ENCODE measurements at places on chromosomes 4 and X. TPM values are rescaled to one million over a fixed set of nuclear protein-coding genes. Genes with fewer than 3 reads are reported as not detected.

Gene PABPC1L2A
- not detected for total RNA-seq

Gene BBS12
- 3.0 TPM for total RNA-seq

Gene EGF
- not detected for total RNA-seq

GRCh38 chrX:40101430-40101802 is 3.7 kb upstream of the BCOR start:
- no peak overlapping the region for H3K27ac ChIP-seq
- peaks cover 20% of the 10 kb centered on the region for H3K4me1 ChIP-seq
- H3K27me3 ChIP-seq = peaks cover 16% of the 10 kb centered on the region
- no peak overlapping the region for H3K4me3 ChIP-seq
- DNase-seq = no peak

Gene LRCH2
- not detected for total RNA-seq

Gene BMX
- total RNA-seq = not detected

DNA sequence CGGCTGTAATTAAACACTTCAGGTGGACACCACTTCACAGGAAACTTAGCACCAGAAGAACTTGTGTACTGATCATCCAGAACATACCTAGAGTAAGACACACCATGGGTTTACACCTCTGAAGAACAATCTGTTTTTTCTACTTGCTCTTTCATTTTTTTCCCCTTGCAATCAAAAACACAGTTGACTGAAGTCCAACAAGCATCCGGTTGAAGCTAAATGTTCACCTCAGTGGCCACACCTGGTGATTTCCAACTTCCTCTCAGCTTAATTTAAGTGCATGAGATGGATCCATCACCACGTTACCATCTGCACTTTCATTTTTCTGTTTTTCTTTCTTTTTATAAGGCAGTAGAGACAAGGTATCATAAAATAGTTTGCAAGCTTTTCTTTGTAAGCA is 4.9 kb upstream of the TXK start:
- peak overlapping the region; percentile 77 for H3K27ac ChIP-seq
- peaks cover 68% of the 10 kb centered on the region for H3K4me1 ChIP-seq

GRCh38 chr4:14215116-14215770 is 587.7 kb upstream of the BOD1L1 start:
- DNase-seq = no peak
- H3K4me3 ChIP-seq = no peak overlapping the region
- H3K27ac ChIP-seq = no peak overlapping the region
- no peaks in the 10 kb centered on the region for H3K27me3 ChIP-seq
- H3K4me1 ChIP-seq = no peaks in the 10 kb centered on the region

DNA sequence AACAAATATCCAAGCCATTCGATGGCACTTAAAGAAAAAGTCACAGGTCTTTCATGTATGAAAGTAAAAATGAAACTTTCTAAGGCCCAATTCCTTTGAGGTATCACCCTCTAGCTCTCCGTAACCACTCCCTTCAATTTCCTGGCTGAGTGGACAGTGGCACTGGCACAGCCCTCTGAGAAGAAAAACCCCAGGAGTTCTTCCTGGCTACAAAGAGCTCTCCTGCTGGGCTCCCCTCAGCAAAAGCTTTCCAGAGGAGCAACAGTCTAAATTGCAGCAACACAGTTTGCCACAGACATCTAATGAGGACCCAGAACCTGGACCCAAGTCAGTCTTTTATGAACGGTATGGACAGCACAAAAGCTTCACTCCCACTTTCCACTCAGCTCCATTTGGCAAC is 71.8 kb downstream of the FUNDC1 start:
- no peaks in the 10 kb centered on the region for H3K36me3 ChIP-seq
- peaks cover 12% of the 10 kb centered on the region for H3K27me3 ChIP-seq
- no peak overlapping the region for H3K27ac ChIP-seq
- DNase-seq = no peak
- no peak overlapping the region for H3K4me3 ChIP-seq

- no peaks in the 10 kb centered on the region for H3K27me3 ChIP-seq
- DNase-seq = no peak
- H3K4me1 ChIP-seq = no peaks in the 10 kb centered on the region
These were observed 95.0 kb upstream of the SLC34A2 start for GRCh38 chr4:25560605-25561004.

Gene CHRDL1
- total RNA-seq = not detected

Measured in activated T-cell treated with anti-CD3 and anti-CD28 coated beads, Interleukin-2, amount 50 U/mL, for 72 hours (primary cell).